ENCODE measurements at places on chromosomes 12 and 14.
A peak's percentile ranks its signal among the peaks of the same experiment; 100 is the strongest.

GRCh38 chr12:121060149-121061001, 21.3 kb upstream of the OASL start:
- DNase-seq, result peak; percentile 46

GRCh38 chr12:28223025-28223554, 32.8 kb downstream of the CCDC91 start:
- DNase-seq, result no peak

GRCh38 chr12:84637926-84638325, 274.7 kb downstream of the SLC6A15 start:
- DNase-seq, result no peak

- peak; percentile 70 for DNase-seq
Observed at GRCh38 chr14:89417465-89418225, 612 bp upstream of the FOXN3 start.

DNA sequence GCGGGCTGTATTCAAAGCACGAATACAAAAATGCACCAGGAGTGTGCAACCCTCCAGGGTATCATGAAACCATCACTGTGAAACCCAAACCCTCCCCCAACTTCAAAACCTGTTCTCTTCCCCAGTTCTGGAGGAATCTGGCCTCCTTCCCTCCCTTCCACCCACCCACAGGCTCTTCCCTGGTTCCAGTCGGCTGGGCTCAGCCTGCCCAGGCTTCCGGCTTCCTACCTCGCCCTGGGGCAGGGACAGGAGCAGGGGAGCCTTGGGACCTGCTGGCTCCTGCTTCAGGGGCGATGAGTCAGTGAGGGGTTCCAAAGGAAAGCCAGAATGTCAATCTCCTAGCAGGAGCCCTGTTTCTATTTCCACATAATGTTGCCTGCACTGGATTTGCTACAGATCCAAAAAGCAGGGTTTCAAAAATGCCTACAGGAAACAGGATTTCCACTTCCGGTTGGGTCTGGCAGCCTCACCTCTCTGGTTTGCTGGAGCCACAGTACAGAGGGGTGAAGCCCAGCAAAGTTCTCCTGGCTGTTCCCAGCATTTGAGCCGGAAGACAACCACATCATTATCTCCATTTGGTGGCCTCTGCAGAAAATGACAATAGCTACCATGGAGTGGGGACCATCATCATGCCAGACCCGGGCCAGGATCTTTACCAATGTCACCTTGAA, 278.3 kb downstream of the DPF3 start:
- DNase-seq, result no peak

- DNase-seq, result no peak
Observed at GRCh38 chr12:110790301-110790700, 47.6 kb upstream of the PPP1CC start.

- DNase-seq, result no peak
Observed at GRCh38 chr14:95668235-95668772, 17.9 kb upstream of the TCL1B start.

DNA sequence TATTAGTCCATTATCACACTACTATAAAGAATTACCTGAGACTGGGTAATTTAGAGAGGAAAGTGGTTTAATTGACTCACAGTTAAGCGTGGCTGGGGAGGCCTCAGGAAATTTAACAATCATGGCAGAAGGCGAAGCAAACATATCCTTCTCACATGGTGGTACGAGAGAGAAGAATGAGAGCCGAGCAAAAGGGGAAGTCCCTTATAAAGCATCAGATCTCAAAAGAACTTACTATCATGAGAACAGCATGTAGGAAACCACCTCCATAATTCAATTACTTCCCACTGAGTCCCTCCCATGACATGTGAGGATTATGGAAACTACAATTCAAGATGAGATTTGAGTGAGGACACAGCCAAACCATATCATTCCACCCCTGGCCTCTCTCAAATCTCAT, 422.6 kb downstream of the MDGA2 start:
- no peak for DNase-seq

DNA sequence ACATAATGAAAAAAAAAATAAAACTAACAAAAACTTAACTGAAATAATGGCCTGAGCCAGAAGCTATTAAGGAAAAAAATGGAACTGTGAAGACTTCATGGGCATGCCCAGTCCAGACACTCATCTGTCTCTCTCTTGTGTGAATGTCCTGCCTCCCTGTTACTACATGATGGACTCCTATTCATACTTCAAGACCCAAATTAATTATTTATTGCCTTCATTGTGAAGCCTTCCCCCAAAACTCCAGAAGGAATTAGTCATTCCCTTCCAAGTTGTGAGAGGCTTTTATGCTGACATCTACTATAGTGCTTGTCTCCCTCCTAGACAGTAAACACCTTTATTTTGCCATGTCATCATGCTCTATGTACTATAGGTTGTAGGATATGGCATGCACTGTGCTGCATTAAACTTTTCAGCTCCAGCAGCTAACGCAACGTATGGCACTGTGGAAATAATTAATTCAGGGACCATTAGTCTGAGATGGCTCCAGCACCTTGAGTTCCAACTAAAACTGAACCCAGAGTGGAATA, 25.0 kb upstream of the C12orf42 start:
- DNase-seq, result no peak

DNA sequence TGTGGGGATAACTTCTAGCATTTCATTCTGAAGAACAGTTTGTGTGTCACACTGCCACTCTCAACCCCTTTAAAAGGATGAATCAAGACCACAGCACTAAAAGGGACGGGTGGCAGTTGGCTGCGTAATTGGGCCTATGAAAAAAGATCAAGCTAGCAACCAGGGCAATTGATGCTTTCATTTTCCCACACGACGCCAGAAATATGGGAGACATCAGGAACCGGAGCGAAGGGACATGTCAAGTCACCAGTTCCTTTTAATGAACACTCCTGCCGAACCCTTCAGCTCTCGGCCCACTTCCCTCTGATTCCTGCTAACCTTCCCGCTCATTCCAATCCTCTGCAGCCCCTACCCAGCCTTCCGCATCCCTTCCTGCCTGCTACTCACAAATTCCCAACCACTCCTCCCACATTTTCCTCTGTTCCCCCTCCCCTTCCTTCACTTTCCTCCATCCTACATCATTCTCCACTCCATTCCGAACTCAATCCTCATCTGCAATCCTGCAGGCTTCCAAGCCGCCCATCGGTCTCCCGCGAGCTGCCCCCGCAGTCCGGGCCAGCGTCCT, 753 bp downstream of the CSRNP2 start:
- no peak for DNase-seq

DNA sequence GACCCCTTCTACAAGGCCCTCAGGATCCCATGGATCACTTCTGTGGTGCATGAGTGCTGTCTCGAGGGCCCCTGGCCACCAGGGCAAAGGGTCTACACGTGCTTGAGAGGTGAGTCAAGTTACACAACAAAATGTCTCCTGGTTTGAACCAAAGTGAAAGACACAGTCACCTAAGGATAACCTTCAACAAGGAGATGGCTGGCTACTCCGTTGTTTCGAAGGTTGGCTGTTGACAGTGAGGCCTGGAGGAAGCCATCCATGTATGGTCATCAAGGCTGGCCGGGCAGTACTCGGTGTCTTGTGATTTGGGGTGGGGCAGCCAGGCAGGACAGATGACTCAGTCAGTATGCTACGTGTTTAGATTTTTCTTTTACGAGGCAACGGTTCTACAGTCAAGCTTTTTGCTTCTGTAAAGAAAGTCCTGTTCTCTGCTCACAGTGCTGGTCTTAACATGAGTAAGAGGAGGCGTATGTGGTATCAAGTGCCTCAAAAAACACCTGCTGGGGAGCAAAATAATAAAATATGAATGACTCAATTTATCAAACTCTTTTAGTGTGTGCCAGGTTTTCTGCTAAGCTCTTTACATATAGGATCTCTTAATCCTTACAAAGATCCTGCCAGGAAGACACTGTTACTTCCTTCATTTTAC, 18.0 kb upstream of the NT5DC3 start:
- DNase-seq, result no peak

DNA sequence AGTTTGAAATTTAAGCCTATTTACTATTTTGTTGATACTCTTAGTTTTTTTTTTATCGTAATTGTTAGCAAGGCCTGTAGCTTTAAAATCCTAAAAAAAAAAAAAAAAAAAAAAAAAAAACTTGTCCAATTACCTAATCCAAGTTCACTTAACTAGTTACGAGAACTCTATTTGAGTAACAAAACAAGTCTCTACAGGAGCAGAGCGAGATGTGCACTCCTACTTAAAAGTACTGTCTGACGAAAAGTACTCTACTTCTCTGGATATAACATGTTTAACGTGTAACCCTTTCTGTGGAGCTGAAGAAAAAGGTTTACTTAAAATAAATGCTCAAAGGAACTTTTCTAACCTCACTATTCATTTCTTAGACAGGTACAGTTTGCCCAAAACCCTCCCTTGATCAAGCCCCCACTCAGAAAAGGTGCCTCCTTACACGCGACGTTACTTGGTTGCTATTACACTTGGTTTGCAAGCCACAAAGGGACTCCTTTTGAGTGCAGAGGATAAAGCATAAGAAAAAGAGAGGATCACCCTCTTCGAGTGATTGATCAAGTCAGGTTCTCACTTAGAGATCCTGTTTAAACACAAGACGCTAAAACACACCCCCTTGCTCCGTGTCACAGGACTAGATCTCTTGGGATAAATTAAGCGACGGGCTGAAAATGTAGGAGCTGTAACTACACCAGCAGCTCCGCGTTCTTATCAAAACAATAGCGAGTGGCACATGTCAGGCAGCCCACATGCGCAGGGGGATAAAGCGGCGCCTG, 2.2 kb downstream of the BAZ1A start:
- DNase-seq, result no peak

GRCh38 chr12:119082496-119082895, 96.2 kb upstream of the HSPB8 start:
- no peak for DNase-seq

GRCh38 chr12:114245555-114245954, 160.4 kb downstream of the TBX5 start:
- DNase-seq, result no peak

DNA sequence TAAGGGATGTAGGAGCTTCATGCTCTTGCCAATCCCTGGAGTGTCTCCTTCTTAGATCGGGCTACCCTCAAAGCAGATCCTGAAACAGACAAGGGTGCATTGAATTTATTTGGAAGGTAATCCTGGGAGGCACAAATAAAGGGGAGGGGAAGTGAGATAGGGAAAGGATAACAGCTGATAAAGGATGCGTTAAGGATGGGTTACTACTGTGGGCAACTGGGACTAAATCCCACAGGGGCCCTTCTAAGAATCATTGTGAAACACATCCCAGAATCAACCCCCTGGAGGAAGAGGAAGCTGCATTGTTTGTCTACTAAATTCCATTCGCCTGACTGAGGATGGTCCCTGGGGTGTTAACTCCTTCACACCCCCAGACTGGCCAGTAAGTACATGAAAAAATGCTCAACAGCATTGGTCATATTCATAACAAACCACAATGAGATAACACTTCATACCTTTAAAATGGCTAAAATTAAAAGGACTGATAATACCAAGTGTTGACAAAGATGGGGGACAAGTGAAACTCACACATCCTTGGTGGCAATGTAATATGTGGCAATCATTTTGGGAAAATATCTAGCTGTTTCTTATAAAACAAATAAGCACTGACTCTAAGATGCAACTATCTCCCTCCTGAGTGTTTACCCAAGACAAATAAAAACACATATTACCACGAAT, 37.0 kb upstream of the CMKLR1 start:
- no peak for DNase-seq

DNA sequence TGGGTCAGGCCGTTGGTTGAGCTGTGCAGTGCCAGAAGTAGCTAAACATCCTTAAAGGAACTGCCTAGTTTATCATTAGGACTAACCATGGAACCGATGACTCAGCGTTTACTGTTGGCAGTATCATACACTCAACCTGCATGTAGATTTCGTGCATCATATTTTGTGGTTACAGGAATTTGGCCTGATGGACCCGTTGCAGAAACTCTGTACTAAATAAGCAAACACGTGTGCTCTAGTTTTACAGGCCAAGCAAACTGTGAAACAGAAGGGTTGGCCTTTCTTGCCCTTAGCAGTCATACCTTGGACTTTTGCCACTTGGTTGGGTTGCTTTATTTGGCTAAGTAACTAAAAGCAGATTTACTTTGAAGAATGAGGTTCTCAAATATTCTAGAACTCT, 35.6 kb downstream of the DGLUCY start:
- DNase-seq, result no peak

GRCh38 chr14:90534091-90534837, 137.4 kb downstream of the CALM1 start:
- DNase-seq, result no peak

GRCh38 chr12:127656266-127656665, 610.7 kb upstream of the TMEM132C start:
- no peak for DNase-seq

DNA sequence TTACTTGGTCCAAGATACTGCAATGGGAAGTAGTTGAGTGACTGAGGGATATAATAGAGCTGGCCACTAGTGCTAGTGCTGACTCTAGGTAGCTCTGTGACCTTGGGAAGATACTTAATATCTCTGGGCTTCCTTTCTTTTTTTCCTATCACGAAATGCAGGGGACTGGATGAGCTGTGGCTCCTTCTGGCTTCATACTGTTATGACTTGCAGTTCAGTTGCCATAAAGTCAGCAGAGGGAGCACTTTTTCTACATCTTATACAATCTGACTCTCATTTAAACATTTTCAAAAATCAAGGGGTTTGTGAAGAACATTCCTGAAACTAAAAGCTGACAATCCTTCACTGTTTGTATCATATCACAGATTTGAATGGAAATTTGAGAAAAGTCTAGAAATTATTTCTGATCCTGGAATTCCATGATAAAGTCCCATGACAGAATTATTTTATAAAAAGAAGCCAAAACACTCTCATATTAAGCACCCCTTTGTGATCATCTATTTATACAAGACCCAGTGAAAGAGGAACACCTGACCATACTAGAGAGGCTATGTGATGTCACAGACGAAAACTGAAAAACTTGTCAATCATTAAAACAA, 5.3 kb downstream of the BHLHE41 start:
- peak; percentile 41 for DNase-seq

DNA sequence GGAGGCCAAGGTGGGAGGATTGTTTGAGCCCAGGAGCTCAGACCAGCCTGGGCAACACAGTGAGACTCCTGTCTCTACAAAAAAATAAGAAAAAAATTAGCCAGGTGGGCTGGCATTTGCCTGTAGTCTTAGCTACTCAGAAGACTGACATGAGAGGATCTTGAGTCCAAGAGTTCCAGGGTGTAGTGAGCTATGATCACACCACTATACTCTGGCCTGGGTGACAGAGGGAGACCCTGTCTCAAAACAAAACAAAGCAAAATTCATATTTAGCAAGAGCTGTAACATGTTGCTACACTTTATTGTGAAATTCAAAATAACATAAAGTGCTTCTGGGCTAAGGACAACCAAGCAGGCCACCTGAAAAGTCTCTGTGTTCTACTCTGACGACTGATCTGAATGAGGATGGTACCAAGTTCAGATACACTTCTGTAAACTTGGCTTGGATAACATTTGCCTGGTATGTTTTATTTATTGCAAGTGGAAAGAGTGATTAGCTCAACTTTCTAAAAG, 11.6 kb upstream of the STRN3 start:
- no peak for DNase-seq

DNA sequence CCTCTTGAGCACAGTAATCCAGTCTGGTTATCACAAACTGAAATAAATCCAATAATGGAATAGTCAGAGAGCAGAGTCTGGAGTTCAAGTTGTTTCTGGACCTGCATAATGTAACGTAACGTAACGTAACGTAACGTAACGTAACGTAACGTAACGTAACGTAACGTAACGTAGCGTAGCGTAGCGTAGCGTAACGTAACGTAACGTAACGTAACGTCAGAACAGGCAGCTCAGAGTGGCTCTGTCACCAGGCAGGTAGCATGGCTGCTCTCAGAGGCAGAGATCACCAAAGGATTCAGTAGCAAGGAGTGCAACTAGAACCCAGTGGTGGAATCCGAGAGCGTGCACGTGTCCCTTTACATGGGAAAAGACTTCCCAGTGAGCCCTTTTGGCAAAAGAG, 85.7 kb upstream of the USP44 start:
- DNase-seq, result no peak

- DNase-seq, result no peak
Observed at GRCh38 chr12:112344220-112344619, 38.0 kb downstream of the HECTD4 start.

Data from D341Med (cell line).